ENCODE measurements at places on chromosomes 2 and 18. TPM values are rescaled to one million over a fixed set of nuclear protein-coding genes. Genes with fewer than 3 reads are reported as not detected.

Gene ANKAR
- total RNA-seq: 1.2 TPM

GRCh38 chr2:229653531-229653930, 60.8 kb downstream of the DNER start:
- DNase-seq: no peak

Gene CRYGD
- total RNA-seq: not detected

DNA sequence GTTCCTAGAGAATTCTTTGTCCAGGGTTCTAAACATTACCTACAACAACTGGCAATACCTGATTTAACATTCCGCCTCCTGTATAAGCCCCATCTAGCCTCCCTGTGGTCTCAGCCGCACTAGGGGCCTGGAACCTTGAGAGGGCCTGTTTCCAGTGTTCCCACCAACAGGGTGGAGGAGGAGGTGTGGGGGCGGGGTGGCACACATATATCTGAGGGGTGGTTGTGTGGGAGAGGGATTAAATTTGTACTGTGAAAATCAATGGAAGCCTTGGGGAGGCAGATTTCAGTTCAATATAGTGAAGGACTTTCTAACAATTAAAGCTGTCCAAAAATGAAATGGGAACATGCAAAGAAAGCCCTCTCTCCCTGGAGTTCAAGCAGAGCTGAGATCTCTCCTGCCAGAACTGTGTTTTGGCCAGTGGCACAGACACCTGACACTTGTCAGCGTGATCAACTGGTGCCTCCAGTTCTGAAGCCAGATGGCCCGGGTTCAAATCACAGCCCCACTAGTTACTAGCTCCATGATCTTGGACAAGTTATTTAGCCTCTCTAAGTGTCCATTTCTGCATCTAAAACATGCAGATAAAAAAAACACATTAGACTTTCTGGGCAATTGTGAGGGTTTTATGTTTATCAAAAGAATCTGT, 17.0 kb upstream of the FZD7 start:
- no peak for DNase-seq

DNA sequence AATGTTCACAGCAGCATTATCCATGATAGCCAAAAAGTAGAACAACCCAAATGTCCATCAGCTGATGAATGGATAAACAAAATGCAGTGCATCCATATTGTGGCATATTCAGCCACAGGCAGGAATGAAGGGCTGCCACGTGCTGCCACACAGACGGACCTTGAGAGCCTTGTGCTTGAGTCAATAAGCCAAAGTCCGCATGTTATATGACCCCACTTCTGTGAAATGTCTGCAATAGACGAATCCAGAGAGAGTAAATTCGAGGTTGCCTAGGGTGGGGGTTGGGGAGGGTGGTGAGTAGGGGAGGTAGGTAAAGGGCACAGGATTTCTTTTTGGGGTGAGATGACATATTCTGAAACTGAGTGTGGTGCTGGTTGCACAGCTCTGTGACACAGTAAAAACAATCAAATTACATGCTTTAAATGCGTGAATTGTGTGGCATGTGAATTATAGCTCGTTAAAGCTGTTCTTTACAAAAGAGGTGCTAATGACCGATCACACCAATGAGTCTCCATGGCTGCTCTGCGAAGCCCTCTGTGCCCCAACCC, 38.9 kb upstream of the LDLRAD4 start:
- no peak for DNase-seq

DNA sequence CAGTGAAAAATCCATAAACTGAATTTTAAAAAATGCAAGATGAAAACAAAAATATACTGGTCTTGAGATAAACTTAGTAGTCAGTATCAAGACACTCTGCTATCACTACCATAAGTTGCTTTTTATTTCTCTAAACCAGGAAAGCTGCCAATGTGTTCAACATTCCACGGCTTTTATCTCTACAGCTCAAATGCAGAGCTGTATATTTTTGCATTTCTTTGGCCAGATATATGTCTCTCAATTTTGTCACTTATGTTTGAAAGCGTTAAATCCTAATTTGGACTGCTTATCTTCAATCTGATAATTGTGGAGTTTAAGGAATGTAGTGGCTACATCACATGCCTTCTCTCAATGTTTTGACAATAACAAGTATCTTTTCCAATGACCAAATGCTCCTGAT, 609.5 kb downstream of the EPHA4 start:
- DNase-seq: no peak

DNA sequence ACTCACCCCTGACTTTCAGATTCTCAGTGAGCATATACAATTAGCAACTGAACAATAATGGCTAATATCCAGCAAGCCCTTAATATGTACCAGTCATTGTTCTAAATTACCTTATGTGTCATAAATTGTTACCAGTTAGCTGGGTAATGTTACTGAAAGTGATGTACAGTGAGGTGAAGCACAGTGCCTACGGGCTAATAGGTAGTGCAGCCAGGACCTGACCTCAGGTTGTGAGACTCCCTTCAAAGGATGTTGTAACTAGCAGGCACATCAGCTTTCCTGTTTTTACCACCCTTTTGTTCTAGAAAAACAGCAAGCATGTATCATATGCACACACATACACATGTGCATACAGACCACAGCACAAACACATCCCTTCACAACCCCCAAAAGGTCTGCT, 258.3 kb downstream of the PHLPP1 start:
- DNase-seq: no peak
